ENCODE measurements at places on chromosomes 16 and 17.
A peak's percentile ranks its signal among the peaks of the same experiment; 100 is the strongest.

DNA sequence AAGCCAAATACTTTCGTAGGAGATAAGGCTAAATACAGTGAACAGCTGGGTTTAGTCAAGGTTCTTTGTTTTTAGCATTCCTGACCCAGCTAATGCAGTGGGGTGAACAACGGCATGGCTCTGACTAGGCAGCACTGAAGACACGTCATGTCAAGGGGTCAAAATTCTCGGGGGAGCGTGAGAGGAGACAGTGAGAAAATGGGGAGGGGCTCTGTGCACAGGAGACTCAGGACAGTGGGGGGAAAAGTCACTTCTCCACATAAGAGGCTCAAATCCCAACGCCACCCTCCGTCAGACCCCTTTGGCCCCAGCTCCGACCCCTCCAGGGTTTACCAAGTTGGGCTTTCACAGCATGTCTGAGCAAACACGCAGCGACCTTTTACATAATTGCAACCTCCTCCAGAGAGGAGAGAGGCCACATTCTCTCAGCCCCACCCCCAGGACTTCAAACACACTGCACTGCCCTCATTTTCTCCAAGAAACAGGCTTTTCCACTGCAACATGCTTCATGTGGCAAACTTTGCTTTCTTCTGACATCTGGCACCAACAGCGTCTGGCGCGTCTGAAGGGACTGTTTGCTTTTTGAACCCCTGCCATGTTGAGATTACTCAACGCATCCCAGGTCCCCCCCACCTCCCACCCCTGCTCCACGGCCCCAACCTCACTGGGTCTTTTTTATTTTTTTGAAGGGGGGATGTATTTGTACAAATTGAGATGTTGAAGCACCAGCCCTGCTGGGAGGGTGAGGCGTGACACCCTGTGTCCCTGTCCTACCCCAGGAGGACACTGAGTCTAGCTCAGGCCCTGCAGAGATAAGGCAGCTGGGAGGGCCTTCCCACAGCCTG is 30.0 kb downstream of the AXIN2 start:
- no peak for DNase-seq

DNA sequence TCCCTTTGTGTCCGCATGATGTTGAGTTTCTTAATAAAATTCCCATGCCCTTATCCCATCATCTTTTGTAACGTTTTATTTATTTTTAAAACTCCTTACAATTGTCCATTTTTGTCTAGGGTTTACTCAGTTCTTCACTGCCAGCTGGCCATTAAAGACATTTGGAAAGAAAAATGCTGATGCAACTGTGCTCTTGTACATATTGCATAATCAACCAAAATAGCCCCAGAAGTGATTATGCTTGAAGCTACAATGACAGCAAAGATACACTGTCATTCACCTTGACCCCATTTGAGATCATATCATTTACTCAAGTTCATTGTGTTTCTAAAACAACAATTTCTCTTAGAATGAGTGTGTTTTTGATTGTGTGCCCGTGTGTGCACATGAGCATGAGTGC is 1074.6 kb upstream of the RBFOX1 start:
- no peak for DNase-seq

DNA sequence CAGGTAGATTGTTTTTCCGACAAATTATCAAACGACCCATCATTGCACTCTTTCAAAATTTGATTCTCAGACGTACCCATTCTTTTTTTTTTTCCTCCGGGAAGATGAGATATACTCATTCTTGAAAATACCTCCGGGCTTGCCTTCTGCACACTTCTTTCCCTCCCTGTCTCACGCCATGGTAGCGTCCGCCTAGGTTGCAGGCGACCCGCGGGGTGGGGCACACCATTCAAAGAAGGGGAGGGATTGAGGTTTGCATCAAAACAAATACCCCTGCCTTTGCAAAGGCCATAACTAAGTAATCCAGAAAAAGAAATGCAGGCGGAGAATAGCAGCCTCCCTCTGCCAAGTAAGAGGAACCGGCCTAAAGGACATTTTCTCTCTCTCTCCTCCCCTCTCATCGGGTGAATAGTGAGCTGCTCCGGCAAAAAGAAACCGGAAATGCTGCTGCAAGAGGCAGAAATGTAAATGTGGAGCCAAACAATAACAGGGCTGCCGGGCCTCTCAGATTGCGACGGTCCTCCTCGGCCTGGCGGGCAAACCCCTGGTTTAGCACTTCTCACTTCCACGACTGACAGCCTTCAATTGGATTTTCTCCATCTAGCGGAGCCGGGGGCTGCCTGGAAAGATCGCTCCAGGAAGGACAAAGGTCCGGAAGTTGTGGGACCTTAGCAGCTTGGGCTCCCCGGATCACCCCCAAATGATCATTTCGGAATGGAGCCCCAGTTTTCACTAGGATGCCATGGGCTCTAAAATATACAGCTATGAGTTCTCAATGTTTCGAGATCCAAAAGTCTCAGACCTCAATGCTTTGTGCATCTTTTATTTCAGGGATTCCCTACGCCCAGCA is 843 bp downstream of the TP53 start:
- peak; percentile 86 for DNase-seq

DNA sequence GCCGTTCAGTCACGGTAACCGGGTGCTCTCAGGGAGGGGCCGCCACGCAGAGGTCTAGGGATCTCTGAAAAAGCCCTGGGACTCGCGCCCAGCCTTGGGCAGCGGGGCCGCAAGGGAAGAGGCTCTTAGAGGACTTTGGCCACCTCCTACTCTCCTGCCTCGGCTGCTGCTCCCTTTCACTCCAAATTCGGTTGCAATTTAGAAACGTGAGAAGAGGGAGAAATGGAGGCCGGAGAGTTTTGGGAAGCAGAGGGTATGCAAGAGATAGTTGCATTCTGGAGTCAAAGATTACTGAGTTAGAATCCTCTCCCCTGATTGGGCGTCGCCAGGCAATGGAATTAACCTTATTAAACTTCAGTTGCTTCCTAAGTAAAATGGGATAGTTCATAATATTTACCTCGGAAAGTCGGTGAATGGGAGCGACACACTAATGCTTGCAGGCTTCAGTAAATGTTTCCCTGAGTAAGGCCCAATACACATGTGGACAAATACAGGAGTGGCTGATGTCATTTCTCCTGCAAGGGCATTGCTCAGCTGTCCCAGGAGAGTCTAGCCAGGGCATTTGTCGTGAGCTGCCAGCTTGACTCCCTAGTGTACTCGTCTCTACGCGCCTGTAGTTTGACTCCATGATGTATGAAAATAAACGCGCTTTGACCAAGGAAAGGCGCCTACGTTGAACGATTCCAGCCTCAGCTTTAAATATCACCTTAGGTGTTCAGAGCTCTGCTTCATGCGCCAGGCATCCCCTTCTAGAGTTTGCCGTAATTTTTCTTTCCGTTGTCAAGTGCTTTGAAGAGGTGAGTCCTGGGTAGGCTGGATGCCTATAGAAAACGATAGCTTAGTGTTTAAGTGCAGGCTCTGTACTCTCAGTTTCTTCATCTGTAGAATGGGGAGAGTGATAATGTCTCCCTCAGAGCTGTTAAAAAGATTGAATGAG is 667 bp downstream of the OGFOD1 start:
- peak; percentile 19 for DNase-seq

DNA sequence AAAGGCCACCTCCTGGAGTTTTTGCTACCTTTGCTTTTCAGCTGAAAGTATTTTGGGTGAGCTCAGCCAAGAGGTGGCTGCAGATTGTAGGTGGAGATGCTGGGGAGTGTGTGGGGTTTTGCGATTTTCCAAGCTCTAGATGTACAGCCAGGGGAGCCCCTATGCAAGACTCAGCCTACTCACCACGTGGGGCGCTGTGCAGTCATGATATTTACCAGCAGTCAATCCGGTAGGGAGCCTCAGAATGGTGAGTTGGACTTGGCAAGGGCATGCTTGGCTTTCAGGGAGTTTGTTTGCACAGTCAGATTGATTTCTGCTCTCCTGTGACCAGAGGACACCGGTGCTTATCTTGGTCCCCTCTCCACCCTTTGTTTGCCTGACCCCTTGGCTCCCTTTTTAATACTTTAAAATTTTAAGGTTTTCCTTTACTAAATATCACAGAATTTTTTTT is 175.3 kb downstream of the UTP18 start:
- DNase-seq: peak; percentile 68

- no peak for DNase-seq
These were observed 885.7 kb upstream of the CDH8 start for GRCh38 chr16:62921904-62922303.

DNA sequence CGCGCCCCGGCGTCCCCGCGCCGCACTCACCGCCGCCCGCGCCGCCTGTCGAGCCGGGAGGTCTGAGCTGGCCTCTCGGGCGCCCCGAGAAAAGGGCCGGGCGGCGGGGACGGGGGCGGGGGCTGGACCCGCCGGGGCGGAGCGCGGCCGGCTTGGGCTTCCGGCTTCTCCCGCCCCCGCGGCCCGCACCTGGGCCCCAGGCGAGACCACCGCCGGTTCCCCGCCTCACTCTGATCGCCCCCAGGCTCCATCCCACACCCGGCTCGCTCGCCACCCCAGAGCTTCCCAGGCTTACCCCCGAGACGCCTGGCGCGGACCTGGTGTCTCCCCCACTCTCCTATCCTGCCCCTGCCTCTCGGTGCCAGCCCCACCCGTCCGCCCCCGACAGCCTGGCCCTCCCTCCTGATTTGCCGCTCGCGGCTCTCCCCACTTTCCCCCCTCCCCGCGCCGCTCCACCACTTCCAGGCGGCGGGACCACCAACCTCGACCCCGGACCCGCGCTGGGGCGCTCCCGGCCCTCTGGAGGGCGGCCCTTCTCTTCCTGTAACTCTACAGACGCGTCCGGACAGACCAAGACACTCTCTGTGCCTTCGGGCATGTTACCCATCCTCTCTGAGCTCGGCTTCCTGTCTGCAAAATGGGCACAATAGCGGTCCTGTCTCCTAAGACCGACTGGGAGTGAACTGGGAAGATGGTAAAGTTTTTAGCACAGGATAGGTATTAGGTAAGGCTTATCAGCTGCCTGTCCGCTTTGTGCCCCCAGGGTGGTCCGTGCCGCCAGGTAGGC is at the start of gene LITAF:
Gene LITAF (minus strand): TSS at position 64 of the 787 bp plus-strand sequence. CDS start 30,189 bp downstream, outside the sequence.
- DNase-seq: peak; percentile 54

DNA sequence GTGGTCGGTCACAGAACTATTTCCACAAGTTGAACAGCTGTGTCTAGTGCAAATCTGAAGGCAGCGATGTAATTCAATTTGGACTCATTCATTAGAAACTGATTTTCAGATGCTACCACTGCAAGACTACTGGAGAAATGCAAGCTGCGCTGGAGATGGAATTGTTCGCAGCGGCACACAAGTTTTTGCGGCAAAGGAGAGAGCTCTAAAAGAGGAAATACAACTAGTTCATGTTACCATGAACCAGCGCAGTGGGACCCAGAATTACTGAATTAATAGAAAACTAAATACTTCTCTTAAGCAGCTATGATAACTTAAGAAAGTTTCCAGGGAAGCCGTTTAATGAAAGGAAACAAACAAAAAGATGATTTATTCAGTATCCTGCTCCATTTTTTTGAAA is 1.9 kb downstream of the CREBBP start:
- peak; percentile 65 for DNase-seq

- DNase-seq: peak; percentile 91
These were observed 847 bp upstream of the PSMC3IP start for GRCh38 chr17:42578282-42578869.

- no peak for DNase-seq
These were observed 53.4 kb downstream of the SEC14L1 start for GRCh38 chr17:77194179-77194578.

GRCh38 chr17:65041518-65041917 is 15.0 kb downstream of the GNA13 start:
- DNase-seq: no peak

DNA sequence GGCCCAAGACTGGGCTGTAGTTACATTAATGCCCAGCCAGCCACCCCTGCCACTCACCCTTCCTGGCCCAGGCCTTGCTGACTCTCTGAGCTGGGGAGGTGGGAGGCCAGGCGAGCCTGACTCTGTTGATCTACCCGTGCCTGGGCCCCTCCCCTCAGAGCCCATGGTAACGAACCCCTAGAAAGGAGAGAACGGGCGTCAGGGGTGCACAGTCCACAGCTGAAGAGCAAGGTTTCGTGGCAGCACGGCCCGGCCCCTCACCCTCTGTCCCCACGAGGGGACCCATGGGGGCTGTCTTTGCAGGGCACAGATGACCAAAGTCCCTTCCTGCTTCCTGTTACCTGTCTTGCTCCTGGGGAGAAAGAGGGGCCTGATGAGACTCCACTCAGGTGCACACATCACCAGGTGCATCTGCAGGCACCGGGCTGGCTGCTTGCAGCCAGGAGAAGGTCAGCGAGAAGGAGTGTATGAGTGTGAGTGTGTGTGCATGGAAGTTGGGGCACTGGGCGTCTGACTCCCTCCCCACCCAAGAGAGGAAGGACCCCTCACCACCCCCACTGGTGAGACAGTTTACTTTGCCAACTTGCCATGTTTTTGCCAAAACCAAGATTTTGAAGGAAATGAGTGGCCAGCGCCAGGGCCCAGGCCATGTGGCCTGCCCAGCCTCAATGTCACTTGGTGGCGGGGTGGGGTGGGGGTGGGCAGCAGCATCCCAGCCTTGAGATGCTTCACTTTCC is 359.1 kb downstream of the SEC14L1 start:
- DNase-seq: no peak

GRCh38 chr17:17700251-17700969 is 19.2 kb downstream of the RAI1 start:
- no peak for DNase-seq

DNA sequence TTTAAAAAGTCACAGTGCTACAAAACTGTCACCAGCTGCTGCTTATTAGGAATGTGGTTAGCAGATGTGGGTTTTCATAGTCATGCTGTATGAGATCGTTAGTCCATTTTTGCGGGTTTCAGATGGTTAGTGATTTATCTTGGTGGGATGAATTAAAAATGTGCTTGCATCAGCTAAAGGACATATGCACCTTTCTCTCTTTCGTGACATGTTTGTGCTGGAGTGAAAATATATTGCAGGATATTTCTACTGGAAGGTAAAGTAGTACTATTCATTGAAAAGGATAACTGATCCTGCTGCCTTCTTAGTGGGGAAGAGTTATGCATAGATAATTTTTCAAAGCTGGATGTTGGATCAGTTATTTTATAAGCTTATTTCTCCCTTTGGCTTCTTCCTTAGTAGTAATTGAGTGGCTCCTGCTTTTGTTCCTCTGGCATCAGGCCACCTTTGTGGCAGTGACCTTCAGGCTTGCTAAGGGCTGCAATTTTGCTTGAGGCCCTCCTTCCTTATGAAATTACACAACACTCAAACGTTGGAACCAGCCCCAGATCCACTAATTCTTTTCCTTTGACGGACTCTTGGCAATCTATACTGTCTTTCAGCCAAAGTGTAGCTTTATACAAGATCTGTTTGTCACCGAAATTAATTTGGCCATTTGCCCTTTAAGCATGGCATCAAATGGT is 7.5 kb upstream of the SNTB2 start:
- DNase-seq: no peak
